ENCODE measurements at places on chromosomes 4 and X.

DNA sequence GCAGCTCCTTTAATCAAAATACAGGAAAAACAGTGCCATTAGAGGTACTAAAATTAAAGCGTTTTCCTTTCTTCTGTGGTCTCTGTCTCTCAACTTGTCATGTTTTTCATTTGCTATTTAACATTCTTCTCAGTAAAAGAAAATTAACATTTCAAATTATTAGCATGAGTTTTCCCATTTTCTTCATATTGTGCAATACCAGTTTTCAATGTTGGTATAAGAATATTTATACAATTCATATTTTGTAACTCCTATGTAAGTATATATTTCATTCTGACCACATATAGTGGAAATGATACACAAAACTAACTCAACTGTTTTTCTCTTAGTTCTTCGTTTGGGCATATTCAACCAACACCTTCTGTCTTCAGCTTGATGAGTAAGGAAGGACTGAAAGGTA, 308.3 kb downstream of the HS3ST1 start:
- DNase-seq: no peak

DNA sequence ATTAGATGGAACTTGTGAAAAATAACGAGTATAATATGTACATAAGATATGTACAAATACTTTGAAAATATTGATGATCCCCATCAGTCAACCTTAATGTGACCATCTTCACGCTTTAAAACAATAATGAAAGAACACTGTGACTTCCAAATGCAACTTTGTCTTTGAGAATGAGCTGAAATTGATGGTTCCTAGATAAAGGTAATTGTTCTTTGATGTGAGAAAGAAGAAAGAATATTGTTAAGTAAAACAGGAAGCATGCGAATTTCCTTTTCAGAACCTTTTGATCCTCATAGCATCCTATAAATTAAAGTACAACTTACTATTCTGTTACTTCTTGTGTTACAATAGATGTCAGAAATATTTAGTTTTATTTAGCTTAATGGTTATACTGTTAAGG, 22.2 kb downstream of the IL2 start:
- DNase-seq: no peak

DNA sequence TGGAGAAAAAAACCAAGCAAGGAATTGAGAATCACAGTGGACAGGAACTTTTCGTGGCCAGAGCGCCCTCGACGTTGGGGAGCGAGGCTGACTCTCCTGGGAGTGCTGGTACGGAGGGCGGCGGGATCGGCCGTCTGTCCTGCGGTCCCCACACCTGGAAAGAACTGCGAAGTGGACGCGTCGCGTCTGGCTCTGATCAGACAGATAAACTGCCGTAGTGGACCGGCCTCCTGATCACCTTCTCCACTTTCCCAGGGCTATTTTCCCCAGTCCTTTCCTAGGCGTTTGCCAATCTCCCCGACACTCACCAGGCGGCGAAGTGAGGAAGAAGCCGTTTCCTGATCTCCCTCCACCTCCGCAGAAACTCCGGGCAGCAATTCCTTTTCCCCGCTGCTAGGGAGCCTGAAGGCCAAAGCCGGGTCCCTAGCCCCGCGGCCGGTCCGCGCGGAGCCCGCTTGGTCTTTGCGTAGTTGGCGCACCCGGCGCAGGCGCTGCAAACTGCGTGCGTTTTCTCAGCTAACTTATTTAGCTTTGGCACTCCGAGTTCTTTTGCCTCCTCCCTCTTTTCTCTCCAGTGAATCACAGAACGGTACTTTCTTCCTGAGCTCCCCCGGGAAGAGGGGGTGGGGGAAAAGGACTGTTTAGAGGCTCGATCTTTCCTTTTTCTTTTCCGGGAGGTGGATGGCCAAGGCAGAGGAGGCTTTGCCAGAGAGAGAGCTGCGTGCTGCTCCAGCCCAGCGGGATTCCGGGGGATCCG, at the start of gene ARSJ:
Gene ARSJ, minus strand, starts transcription at position 500 of the 757 bp plus-strand sequence. CDS start 813 bp downstream, outside the sequence.
- peak; percentile 20 for DNase-seq

DNA sequence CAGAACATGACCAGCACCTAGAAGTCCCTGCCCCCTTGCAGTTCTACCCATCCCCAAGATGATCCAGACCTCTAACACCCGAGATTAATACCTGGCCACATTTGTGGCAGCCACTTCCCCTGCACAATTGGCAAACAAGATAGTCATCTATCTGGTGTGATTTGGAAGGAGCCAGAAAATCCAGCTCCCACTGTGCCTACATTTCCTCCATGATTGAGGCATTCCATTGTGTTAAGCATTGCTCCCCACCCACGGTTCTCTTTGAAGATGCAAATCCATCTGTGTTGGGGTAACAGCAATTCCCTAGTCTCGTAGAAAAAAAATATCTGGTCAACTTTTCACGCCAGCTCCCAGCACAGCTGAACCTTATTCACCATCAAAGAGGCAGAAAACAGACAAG, 405.0 kb downstream of the BCOR start:
- DNase-seq: no peak

- no peak for DNase-seq
Observed at GRCh38 chr4:121765368-121765705, 373 bp upstream of the SMIM43 start.

- DNase-seq: no peak
Observed at GRCh38 chr4:39524161-39524957, 2.9 kb downstream of the UGDH start.

GRCh38 chrX:129731228-129731627, 7.6 kb upstream of the XPNPEP2 start:
- DNase-seq: no peak

DNA sequence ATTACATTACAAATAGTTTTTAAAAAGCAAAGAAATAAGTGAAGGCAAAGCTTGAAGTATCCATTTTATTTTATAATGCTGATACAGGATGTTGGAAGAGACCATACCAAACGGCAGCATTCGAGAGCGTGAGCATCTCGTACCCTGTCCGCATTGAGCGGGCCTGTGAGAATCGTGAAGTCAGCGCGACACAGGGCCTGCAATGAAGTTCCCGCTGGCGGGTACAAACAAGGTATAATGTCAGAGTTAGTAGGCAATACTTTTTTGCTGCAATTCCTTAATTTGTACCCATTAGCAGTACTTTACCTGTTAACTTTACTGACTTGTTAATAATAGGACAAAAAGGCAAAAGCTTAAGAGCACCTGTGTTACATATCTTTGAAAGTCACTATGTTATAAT, 19.0 kb downstream of the HNRNPD start:
- DNase-seq: no peak

DNA sequence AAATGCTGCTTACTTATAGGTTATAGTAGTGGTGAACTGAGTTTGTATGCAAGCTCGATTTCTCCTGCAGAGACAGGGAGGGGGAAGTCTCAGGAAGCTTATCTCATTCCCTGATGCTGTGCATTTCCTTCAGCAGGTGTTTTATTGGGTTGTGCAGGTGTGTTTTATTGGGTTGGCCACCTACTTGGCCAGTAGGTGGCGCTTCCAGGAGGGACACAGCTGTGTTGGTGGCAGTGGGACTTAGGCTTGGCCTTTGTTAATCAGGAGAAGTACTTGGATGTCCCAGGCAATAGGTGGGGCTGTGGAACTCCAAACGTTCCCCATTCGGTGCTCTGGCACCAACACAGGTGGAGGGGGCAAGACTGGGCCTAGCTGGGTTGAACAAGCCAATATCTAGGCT, 196.0 kb upstream of the DCAF8L1 start:
- DNase-seq: no peak
